ENCODE measurements at places on chromosomes 16 and 17.

DNA sequence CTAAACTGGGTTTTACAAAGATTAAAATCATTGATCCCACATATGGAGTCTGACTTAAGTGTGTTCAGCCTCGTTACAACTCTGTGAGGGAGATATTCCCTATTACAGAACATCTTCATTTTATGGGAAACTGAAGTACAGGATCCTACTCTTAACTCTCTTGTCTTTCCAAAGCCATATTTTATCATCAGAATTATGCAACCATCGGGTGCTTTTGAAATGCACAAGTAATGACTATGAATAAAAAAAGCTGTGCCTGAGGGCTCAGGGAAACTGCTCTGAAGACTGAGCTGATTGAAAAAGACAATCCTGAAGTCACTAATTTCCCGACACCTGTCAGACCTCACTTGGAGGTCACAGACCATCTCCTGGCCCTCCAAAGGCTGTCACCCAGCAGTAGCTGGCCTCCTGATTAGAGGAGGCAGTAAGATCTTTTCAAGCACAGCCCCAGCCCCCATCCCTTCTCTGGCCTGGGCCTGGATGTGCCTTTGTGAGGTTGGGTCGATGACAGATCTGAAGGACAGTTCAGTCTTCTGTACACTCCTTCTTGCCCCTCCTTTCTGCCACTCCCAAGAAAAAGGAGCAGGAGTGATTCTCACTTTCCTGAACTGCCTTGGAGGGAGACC is 5.6 kb downstream of the AKAP1 start:
- DNase-seq, result peak; percentile 61

- DNase-seq, result peak; percentile 79
Observed at GRCh38 chr16:1309888-1310831, 724 bp downstream of the UBE2I start.

GRCh38 chr17:7224110-7224509 is 4.4 kb downstream of the ACADVL start:
- no peak for DNase-seq

- DNase-seq, result peak; percentile 47
Observed at GRCh38 chr16:22417019-22417418, 42.6 kb upstream of the CDR2 start.

DNA sequence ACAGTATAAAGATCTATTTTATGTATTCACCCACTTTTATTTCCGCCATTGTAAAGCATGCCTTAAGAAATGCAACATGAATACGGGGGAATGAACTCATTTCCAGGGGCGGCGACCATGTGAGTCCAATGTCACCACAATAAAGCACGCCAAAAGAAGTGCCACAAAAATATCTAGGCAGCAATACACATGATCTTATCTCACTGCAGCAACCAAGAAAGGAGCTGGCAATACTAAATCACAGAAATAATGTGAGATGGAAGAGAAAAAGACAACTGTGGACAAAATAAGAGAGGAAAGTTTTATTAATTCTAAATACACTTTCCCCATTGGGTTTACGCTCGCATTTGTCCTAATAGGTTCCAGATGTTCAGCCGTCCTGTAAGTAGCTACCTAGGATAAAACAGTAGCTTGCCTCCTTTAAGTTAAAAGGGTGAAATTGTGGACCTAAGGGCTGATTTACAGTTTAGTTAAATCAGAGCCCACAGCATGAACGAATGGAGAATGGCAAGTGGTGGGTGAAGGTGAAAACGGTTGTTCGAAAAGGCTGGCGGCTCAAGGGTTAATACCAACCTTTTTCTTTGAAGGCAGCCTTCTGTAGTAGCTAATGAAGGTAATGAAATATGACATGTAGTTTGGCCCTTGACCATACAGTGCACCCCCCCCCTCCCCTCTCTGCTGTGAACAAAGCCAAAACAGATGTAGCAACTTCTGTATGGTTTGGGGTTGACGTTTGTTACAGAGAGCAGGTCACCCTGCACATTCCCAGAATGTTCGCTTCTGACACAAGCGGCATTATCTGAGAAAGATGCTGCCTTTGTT is 504.2 kb upstream of the PSMD7 start:
- no peak for DNase-seq

DNA sequence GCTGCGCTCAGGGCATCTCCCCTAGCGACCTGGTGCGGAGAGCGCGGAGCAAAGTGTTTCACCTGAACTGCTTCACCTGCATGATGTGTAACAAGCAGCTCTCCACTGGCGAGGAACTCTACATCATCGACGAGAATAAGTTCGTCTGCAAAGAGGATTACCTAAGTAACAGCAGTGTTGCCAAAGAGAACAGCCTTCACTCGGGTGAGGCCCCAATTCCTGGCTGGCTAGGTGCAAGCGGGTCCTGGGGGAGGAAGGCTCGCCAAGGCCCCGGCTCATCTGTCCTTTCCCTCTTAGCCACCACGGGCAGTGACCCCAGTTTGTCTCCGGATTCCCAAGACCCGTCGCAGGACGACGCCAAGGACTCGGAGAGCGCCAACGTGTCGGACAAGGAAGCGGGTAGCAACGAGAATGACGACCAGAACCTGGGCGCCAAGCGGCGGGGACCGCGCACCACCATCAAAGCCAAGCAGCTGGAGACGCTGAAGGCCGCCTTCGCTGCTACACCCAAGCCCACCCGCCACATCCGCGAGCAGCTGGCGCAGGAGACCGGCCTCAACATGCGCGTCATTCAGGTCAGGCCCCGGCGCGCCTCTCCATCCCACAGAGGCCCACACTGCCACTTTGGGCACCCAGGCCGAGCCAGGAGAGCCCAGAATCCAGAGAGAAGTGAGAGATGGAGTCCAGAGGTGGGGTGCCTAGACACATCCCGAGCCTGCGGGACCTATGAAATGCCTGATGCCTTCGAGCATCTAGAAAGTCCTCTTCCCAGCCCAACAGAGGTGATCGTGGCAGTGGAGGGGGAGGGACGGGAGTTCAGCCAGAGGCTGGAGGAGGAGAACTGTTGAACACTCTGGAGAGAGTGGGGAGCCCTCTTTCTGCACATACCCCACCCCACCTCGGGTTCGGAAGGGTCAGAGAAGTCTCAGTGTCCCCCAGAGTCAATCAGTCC is 3.3 kb downstream of the LHX1 start:
- DNase-seq, result no peak

Measured in suppressor macrophage (primary cell).